ENCODE measurements at places on chromosomes 7 and 10.

- no peak for DNase-seq
These were observed 67.7 kb upstream of the CC2D2B start for GRCh38 chr10:95840121-95840520.

DNA sequence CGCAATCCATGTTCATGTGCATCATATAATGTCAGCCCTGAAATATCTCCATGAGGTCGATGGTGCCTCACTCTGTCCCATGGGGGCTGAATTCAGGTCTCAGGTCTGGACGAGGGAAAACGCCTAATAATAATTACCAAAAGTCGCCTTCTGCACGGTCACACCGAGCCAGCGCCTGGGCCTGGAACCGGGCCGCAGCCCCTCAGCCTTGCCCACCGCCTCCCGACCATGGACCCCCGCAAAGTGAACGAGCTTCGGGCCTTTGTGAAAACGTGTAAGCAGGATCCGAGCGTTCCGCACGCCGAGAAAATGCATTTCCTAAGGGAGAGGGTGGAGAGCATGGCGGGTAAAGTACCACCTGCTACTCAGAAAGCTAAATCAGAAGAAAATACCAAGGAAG lies 18.8 kb upstream of the KLRG2 start:
- no peak for DNase-seq

- no peak for DNase-seq
These were observed 2.3 kb downstream of the FBXO24 start for GRCh38 chr7:100588438-100588837.

GRCh38 chr10:23534326-23534725 lies 95.5 kb downstream of the OTUD1 start:
- DNase-seq: no peak

DNA sequence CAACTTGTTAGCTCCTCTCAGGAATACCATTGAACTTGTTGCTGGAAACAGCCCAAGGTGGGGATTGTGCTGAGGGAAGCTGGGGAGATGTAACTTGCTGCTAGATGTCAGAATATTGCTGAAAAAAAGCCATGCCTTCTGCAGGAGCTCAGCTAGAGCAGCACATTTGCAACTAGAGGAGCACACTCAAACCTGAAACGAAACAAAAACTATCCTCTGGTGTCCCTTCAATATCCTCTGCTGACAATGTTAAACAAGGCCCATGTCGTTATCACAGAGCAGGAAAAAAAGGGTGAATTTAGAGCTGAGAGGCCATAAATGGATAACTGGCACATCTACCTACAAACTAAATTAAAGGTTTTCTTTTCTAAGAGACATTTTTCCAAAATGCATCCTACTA lies 53.7 kb upstream of the MACC1 start:
- no peak for DNase-seq

- DNase-seq: no peak
These were observed 5.0 kb upstream of the STEAP4 start for GRCh38 chr7:88311675-88312036.

GRCh38 chr7:149071641-149072437 lies 18.7 kb downstream of the ZNF786 start:
- peak; percentile 34 for DNase-seq

- no peak for DNase-seq
These were observed 35.5 kb downstream of the MYL10 start for GRCh38 chr7:101593556-101593955.

DNA sequence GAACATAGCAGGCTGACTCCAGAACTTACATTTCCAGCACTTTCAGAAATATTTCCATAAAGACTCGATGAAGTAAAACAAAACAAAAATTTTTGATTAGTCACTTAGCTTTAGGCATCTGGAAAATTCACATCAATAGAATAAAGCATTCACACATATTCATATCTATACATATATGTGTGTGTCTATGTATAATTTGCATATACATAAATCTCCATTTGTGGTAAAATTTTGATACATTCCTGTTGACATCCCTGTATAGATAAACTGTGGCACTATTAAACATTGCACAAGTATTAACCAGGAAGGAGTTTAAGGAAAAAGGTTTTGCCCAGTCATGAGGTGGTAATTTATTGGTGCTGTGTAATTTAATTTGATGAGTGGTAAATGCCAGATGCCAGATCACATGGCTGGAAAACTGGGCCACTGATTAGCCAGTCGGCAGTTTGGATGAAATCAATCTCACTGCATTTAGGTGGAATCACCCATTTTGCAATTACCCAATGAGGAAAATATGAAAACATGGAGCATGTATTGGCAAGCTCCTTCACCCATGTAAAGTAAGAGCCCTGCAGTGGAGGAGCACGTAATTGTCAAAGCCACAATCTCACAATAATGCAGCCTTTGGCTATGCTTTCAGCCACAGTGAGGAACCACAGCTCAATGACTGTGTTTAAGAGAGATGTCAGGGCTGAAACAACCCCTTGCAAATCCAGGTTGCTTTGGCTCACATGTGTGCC lies 294.6 kb downstream of the RNLS start:
- DNase-seq: no peak

- DNase-seq: no peak
These were observed 17.2 kb downstream of the TSPAN13 start for GRCh38 chr7:16770657-16771329.

DNA sequence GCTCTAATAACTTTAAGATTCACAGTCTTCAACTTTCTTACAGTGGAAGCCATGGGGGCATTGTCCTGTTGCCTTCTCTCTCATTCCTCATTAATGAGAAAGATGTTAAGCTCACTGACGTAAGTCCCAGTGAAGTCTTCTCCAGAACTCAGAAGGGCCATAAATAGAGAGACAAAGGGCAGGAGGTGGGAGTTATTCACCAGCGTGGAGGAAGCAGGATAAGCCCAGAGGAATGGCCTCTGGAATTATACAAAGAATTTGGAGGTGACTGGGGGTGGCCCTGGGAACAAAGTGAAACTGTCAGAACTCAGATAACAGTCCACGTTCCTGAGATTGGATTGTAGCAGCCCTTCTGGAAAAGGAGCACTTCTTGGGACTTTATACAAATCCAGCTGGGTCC lies 52.4 kb downstream of the SORBS1 start:
- DNase-seq: no peak

GRCh38 chr10:92573091-92573797 lies 649 bp downstream of the IDE start:
- DNase-seq: peak; percentile 24

Data from activated T-helper 1 cell treated with anti-CD3 and anti-CD28 coated beads, Interleukin-12 subunit alpha, Interleukin-12 subunit beta, Interleukin-2, Interleukin-4 antibody, amounts not matched to agents 30 ng/mL and 10 ng/mL and 1 ng/mL, durations not matched to agents 14 hours and 24 hours and 36 hours (primary cell).